Coronary artery (tissue), 2 donors: ENCODE measurements at places on chromosomes 3 and 15.
A peak's percentile ranks its signal among the peaks of the same experiment; 100 is the strongest.

DNA sequence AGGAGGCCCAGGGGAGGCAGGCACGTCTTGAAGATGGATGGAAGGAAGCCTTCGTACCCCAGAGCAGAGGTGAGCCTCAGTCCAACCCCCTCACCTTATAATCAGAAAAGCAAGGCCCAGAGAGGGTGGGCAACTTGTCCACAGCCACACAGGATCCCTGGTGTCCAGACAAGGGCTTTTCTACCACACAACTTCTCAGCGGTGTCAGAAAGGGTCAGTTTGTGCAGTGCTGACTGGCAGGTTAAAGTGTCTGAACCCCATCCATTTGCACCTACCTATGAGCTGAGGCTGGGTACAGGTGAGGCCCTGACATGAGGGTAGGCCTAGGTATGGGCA lies 8.6 kb downstream of the IGDCC3 start:
- DNase-seq = no peak

GRCh38 chr15:71411538-71412482 lies 296.5 kb downstream of the THSD4 start:
- no peak for DNase-seq

- no peak for DNase-seq
Observed at GRCh38 chr3:28935146-28935545, 345.7 kb upstream of the RBMS3 start.

DNA sequence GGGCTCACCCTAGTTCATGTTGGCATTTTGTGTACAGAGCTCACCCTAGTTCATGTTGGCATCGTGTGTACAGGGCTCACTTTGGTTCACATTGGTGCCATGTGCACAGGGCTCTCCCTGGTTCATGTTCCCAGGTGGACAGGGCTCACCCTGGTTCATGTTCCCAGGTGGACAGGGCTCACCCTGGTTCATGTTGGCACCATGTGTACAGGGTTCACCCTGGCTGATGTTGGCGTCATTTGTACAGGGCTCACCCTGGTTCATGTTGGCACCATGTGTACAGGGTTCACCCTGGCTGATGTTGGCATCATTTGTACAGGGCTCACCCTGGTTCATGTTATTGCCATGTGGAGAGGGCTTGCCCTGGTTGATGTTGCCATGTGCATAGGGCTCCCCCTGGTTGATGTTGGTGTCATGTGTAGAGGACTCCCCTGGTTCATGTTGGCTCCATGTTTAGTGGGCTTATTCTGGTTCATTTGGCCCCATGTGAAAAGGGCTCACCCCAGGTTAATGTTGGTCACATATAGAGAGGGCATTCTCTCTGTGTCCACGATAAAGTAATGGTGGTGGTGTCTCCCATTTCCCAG lies 31.7 kb upstream of the NR2C2 start:
- DNase-seq = no peak

DNA sequence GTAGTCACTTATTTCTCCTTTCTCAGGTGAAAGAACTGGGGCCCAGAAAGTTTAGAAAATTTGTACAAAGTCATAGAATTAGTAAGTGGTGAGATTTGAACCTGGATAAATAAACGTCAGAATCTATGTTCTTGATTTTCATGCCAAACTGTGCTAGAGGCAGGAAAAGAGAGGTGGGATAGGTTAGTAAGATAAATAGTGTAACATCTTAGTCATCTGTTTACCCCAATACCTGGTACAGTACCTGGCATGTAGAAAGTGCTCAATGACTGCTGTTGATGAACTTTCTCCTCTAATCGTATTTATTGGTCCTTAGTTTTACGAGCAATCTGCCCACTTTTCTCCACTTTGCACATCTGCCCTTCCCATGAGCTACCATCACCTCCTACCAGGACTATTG lies 124.9 kb downstream of the MITF start:
- DNase-seq = no peak

- no peak for DNase-seq
Observed at GRCh38 chr15:98519767-98520550, 128.4 kb upstream of the IGF1R start.

GRCh38 chr15:69629631-69630161 lies 177.1 kb downstream of the RPLP1 start:
- no peak for DNase-seq

- DNase-seq = no peak
Observed at GRCh38 chr15:50906954-50907600, 1.4 kb upstream of the AP4E1 start.

DNA sequence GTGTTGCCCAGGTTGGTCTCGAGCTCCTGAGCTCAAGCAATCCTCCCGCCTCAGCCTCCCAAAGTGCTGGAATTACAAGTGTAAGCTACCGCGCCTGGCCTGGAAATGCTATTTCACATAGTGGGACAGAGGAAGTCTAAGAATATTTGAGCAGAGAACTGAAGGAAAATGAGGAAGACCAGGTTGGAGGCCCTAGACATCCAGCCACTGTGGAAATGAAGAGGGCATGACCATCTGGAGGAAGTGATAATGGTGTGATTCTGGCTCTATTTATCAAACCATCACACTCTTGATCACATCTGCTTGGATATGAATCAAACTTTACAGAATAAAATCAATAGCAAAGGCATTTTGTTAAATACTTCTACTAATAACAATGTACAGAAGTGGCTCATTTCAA lies 65.9 kb upstream of the ARHGEF3 start:
- no peak for DNase-seq

DNA sequence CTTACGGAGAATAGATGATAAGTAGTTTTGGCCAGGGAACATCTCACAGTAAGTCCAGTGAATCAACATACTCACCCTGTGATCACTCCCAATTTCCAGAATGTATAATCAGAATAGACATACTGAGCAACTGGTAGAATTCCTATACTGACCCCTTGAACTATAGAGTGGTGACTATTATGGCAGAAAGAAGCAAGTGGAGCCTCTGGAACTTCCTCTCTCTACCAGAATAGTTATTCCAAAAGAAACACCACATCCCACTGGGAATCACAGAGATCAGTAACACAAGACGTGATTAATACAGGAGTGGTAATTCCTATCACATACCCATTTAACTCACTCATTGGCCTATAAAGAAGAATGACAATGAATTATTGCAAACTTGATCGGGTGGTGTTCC lies 50.1 kb upstream of the TRIM42 start:
- no peak for DNase-seq

- DNase-seq = no peak
Observed at GRCh38 chr15:63022663-63023062, 19.9 kb upstream of the TPM1 start.

DNA sequence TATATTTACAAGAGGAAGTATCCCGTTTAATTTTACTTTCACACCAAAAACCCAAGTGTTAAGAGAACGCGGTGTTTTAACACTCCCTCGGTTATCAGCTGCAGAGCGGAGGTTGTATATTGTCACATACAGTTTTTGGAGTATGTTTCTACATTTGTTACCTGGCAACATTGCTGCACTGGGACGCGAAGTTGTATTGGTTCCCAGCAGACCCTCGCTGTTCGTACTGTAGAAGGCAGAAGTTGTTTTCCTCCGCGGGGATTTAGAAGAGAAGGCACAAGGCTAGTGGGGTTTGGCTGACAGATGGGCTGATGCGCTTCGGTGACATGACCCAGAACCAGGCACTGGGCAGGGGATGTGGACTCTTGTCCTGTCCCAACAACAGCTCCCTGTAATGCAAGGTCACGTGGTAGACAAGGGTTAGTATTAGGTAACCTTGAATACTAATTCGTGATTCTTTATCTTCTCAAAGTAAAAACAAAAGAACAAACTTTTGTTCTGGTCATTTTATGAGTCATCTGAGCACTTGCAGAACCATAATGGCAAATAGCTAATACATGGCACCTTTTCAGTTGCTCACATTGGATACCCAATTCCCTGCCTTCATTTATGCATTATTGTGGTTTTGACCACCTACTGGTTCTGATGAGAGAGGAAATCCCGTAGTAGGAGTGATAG lies 230.4 kb upstream of the BHLHE40 start:
- DNase-seq = no peak

DNA sequence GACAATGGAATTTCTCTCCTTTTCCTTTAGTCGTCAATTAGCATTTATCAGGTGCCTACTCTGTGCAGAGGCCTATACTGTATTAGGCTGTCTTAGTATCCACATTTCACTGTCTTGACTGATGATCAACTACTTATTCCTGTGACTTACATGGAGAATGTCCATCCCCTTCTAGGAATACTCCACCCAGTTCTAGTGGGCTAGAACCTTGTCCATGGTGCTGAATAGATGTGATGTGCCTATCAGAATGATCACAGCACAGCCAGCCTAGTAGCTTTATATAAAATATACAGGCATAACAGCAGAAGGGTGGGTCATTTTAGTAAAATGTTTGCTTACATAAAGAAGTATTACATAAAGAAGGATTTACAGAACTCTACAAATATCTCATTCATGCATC lies 621.4 kb downstream of the PDCD6IP start:
- no peak for DNase-seq

DNA sequence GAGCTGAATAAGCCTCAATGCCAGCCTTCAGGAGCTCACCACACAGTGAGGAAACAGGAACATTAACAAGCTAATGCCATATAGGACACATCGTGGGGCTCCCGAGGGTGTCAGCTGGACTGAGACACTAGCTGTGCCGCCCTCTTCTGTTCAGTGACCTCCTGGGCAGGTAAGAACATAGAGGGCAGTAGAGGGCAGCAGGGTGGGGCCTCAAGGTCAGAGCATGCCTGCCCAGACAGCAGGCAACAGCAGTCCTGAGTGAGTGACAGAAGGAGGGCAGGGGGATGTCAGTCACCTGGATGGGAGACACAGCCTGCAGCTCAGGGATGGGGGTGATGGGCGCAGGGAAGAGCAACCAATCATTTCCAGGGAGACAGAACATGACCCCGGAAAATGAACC lies 15.5 kb downstream of the NTRK3 start:
- DNase-seq = no peak

GRCh38 chr3:181794011-181794790 lies 82.5 kb downstream of the SOX2 start:
- no peak for DNase-seq

DNA sequence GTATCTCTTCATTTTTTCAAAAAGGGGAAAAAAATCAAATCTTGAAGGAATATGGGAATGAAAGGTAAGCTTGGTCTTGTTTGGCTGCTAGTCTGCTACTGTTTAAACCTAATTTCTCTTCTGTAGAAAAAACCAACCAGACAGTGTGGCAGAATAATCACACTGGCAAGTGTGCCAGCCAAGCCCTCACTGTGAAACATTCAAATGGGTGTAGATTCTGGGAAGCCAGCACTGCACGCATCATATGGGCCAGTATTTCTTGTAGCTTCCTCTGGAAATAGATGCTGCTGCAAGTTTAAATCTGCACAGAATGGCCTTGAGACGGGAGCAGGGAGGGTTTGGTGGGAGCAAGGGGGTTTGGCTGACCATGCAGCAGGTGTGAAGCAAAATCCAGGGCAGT lies 62.1 kb downstream of the POMGNT2 start:
- DNase-seq = peak; percentile 45

GRCh38 chr3:128080323-128081080 lies 28.3 kb downstream of the SEC61A1 start:
- peak; percentile 26 for DNase-seq

DNA sequence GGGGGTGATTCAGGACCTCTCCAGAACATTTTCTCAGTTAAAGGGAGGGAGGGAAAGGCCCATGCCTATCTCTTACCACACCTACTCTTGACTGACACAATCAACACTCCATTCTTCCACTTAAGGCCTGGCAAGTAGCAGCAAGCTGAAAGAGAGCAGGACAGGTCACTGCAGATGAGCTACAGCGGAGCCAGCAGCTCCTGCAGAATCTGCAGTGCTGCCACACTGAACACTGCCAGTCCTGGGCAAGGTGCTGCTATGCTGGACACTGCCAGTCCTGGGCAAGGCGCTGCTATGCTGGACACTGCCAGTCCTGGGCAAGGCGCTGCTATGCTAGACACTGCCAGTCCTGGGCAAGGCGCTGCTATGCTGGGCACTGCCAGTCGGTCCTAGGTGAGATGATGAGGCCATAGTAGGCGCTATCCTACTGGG lies 143.7 kb downstream of the MYLK start:
- DNase-seq = no peak

DNA sequence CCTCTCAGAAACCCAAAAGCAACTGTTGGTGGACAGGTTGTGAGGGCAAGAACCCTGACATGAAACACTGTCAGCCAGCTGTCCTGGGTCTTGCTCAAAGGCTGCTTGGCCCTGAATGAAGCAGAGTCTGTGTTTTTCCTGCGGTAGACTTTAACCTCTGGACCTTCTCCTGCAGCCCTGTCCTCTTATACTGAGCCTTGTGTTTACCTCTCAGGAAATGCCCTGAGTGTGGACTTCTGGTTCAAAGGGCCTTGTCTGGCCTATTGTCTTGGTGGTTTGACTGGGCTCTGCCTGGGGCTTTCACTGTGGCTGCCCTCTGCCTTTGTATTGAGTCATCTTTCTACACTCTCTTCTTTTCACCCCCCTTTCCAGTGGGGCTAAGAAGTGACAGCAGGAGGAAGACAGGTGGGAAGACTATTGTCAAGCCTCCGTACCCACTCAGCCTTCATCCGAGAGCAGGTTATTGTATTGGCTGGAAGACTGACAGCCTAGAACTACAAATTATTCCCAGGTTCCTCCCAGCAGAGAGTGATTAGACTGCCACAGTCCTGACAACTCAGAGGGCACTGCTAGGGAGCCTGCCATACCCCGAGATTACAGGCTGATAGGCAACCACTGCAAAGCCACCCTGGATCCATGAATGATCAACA lies 3.5 kb downstream of the SEC13 start:
- no peak for DNase-seq

- no peak for DNase-seq
Observed at GRCh38 chr3:62229211-62229610, 144.1 kb downstream of the FEZF2 start.

GRCh38 chr3:130688015-130688688 lies 58.5 kb downstream of the PIK3R4 start:
- no peak for DNase-seq

GRCh38 chr15:89099968-89100367 lies 11.7 kb downstream of the ABHD2 start:
- DNase-seq = no peak

GRCh38 chr15:70153921-70154717 lies 56.4 kb upstream of the TLE3 start:
- DNase-seq = no peak

GRCh38 chr15:68389936-68390817 lies 41.8 kb downstream of the ITGA11 start:
- DNase-seq = peak; percentile 46

DNA sequence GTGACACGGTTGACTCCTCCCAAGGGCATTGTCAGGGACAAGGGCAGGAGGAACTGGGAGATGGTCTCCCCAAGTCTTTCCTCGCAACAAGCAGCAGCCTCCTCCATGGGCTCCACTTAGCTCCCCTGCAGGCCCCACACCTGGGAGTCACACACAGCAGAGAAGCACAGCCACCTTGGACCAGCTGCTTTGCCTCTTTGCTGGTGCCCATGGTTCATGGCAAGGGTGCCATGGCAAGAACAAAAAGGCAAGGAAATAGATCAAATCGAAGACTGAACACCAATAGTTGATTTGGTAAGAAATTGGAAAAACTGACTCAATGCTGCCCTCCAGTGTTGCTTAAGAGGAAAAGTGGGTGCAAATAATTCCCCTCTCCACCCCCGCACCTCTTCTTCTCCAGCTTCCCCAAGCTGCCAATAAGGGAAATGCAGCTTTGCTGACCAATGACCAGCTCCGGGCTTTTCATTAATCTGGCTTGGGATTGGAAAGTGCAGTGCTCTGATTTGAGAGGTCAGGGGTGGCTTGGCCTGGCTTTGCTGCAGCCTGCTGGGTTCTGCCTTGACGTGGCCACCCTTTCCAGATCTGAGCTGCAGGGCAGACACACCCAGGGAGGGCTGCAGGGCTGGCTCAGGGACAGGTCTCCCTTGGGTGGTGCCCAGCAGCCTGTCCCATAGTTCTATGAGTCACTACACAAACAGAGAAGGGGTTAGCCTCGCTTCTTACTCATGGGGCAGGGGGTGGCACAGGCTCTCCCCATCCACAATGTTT lies 162.0 kb downstream of the KLF13 start:
- peak; percentile 91 for DNase-seq

- no peak for DNase-seq
Observed at GRCh38 chr3:46876313-46877300, 914 bp upstream of the PTH1R start.
